ENCODE measurements at places on chromosomes 6 and 20. TPM values are rescaled to one million over a fixed set of nuclear protein-coding genes. Genes with fewer than 3 reads are reported as not detected.

- peaks cover 7% of the 10 kb centered on the region for H3K27me3 ChIP-seq
- H3K4me1 ChIP-seq, result no peaks in the 10 kb centered on the region
- peaks cover 10% of the 10 kb centered on the region for H3K36me3 ChIP-seq
- peak; percentile 11 for DNase-seq
- no peak overlapping the region for H3K4me3 ChIP-seq
These were observed 241.0 kb downstream of the DLL1 start for GRCh38 chr6:170049641-170050561.

DNA sequence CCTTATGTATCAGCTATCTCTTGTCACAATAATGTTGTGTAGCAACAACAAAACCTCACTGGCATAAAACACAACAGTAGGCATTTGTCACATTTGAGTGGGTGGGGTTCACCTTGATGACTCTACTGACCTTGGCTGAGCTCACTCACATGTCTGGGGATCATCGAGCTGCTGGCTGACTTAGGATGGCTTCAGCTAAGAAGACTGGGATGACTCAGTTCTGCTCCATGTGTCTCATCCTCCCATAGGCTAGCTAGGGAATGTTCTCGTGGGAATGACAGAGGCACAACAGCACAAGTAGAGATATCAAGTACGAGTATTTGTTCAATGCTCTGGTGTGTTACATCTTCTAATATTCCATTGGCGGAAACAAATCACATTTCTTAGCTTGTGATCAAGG is 167.9 kb downstream of the PLCB1 start:
- H3K27ac ChIP-seq, result no peak overlapping the region
- no peaks in the 10 kb centered on the region for H3K36me3 ChIP-seq
- peaks cover 3% of the 10 kb centered on the region for H3K27me3 ChIP-seq

DNA sequence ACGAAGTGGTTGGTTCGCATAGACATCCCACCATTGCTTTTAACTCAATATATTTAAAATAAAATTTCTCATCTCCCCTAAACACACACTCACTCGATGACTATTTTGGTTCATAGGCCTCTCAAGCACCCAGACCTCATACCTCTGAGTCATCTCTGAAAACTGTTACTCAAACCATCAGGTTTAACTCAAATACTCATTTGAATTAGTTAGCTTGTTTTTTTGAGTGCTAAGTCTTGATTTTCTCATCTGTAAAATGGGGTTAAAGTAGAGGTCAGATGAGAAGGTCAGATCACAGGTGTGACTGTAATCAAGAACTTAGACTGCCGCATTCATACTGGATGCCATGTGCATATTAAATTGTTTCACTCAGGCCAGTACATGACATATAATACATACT is 243.9 kb upstream of the TENT5A start:
- no peaks in the 10 kb centered on the region for H3K27me3 ChIP-seq
- no peaks in the 10 kb centered on the region for H3K4me1 ChIP-seq
- no peak for DNase-seq
- no peaks in the 10 kb centered on the region for H3K36me3 ChIP-seq
- H3K27ac ChIP-seq, result no peak overlapping the region

GRCh38 chr6:143592335-143592734 is 80.8 kb upstream of the FUCA2 start:
- H3K27ac ChIP-seq, result no peak overlapping the region
- no peak for DNase-seq
- H3K27me3 ChIP-seq, result no peaks in the 10 kb centered on the region
- H3K36me3 ChIP-seq, result no peaks in the 10 kb centered on the region
- H3K4me1 ChIP-seq, result no peaks in the 10 kb centered on the region
- H3K4me3 ChIP-seq, result no peak overlapping the region

DNA sequence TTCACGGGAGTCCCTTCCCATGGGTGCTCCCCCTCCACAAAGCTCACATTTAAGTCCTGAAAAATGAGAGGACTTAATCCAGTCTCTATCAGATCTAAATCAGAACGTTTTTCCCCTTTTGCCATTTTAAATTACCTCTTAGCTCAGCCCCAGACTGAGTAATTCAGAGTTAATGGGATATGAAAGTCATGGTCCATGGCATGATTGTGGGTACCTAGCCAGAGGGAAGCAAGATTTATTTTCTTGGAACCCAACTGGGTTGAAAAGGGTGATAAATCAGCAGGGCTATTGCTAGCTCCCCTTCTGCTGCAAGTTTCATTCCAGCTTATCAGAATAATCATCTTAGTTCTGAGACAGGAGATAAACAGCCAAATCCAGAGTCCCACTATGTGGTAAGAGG is 320.2 kb upstream of the CHD6 start:
- H3K4me3 ChIP-seq, result no peak overlapping the region
- H3K27ac ChIP-seq, result no peak overlapping the region
- H3K27me3 ChIP-seq, result peaks cover 4% of the 10 kb centered on the region

Gene NKAIN2
- total RNA-seq, result 0.56 TPM

DNA sequence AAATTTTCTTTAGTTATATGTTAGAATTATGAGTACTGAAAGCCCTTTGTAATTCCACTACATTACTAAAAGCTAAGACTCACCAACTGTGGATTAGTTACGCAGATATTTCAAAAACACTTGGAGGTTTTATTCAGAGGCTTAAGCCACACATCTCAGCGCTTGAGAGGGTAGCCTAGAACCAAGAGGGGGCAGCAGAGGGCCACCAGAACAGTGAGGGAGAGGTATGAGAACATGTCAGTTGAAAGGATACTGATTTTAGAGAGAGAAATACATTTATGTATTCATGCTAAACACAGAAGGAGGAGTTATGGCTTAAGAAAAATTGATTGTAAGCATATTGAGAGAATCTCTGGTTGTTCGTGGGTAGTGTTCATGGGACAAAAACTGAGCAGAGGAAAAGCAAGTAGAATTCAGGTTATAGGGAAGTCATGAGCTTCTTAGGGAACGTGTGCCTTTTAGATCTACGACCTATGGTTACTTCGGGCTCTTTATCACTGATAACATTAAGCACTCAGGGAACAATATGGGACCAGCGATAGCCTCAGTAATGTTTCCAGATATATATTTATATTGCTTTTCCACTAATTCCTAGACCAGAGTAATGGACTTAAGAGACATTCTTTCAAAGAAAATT is 20.4 kb upstream of the SERINC1 start:
- H3K36me3 ChIP-seq, result peaks cover 26% of the 10 kb centered on the region
- H3K27ac ChIP-seq, result peak overlapping the region; percentile 11
- peak overlapping the region; percentile 9 for H3K4me3 ChIP-seq
- H3K27me3 ChIP-seq, result no peaks in the 10 kb centered on the region
- peaks cover 8% of the 10 kb centered on the region for H3K4me1 ChIP-seq

DNA sequence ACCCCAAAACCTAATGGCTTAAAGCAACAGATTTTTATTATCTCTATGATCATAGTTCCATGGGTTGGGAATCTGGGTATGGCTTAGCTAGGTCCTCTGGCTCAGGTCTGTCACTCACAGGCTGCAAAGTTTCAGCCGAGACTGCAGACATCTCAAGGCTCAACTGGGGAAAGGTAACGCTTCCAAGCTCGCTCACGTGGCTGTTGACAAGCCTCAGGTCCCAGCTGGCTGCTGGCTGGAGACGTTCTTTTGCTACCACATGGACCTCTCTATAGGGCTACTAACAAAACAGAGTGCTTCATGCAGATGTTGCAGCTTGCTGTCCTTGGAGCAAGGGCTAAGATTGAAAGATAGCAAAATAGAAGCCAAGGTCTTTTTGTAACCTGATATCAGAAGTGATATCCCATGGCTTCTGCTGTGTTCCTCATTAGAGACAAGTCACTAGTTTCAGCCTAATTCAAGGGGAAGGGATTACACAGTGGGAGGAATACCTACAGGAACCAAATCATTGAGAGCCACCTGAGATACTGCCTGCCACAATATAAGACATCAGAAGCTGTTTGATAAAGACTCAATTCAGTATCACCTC is 6.6 kb downstream of the HTR1E start:
- H3K4me1 ChIP-seq, result peaks cover 11% of the 10 kb centered on the region
- no peak overlapping the region for H3K4me3 ChIP-seq
- no peaks in the 10 kb centered on the region for H3K36me3 ChIP-seq
- no peak for DNase-seq
- H3K27me3 ChIP-seq, result no peaks in the 10 kb centered on the region

GRCh38 chr20:31569163-31570020 is 35.7 kb upstream of the ID1 start:
- H3K27ac ChIP-seq, result peak overlapping the region; percentile 78
- DNase-seq, result peak; percentile 91
- no peaks in the 10 kb centered on the region for H3K36me3 ChIP-seq
- H3K4me3 ChIP-seq, result peak overlapping the region; percentile 43
- peaks cover 49% of the 10 kb centered on the region for H3K4me1 ChIP-seq

DNA sequence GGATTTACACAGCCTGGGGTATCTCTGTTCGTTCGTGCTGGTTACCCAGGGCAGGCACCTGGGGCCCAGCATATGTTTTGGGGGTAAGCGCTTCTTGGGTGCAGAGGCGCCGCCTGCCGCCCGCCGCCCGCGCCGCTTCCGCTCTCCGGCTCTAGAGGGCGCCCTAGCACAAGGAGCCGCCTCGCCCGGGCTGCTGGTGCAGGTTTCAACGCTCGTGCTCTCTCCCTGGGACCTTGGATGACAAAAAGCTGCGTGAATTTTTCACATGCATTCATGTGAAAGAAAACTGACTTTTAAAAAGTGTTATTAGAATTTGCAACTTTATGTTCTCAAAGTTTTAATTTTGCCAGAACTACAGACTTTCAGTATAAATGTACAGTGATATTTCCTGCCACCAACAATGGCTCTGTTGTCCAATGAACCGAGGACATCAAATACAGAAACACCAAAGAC is 32.5 kb downstream of the PRR18 start:
- H3K4me1 ChIP-seq, result peaks cover 2% of the 10 kb centered on the region
- H3K27me3 ChIP-seq, result peaks cover 1% of the 10 kb centered on the region
- H3K27ac ChIP-seq, result no peak overlapping the region
- DNase-seq, result peak; percentile 89
- H3K4me3 ChIP-seq, result no peak overlapping the region
- no peaks in the 10 kb centered on the region for H3K36me3 ChIP-seq

All from glutamatergic neuron (in vitro differentiated cells).